ENCODE measurements at places on chromosomes 6 and 20.
A peak's percentile ranks its signal among the peaks of the same experiment; 100 is the strongest.

- DNase-seq, result no peak
These were observed 1229.5 kb upstream of the MAP3K7 start for GRCh38 chr6:91816335-91816734.

GRCh38 chr6:84258866-84259265, 31.4 kb upstream of the CEP162 start:
- no peak for DNase-seq

GRCh38 chr20:35257175-35257909, 20.6 kb downstream of the MMP24OS start:
- no peak for DNase-seq

DNA sequence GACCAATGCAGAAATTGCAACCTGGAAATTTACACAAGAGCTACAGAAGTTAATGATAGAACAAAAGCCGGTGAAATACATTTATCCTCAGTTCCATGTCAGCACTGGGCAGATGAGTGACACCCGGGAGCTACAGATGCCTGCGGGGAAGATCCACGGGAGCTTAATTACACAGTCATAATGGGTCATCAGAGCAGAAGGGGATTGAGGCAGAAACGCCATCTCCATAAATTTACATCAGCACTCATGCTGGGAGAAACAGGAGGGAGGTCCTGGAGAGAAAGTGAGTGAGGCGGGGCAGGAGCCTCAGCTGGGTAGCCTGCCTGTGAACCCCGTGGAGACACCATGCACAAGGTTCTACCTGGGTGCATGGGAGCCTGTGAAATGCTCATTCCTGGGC, 37.6 kb upstream of the CST7 start:
- no peak for DNase-seq

DNA sequence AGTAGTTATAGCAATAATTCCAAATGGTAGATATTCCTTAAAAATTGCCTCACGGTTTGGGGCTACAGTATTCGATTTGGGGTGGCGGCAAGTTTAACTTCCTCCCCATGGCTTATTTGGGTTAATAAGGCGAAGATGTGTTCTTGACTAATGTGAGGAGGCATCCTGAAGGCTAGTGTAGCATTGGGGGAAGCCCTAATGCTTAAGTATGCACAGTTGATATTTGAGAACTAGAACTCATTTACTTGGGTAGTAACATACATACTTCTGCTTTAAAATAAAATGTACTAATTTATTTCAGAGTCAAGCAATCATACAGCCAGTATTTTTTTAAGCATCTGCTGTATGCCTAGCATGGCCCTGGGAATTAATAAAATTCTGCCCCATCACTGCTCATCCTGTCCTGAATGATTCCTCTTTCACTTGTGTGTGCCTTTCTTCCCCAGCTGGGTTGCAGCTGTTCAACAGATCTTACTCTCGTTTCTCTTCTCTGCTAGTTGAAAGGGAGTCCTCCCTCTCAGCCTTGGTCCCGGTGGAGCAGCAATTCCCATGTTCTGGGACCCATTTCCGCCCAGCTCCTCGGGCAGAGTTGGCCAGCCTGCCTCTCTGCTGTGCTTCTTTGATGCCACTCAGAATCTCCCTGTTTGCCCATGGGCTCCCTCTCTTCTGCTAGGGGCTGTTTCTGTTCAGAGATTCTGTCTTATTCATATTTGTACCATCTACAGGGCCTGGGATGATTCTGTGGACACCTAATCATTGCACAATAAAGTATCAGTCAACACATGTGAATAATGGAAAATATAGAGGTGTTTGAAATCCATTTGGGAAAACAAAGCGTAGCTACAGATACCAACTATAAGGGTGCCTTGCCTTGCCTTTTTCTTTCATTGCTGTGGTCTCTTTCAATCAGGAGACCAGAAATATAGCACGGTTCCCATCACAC, 104.8 kb downstream of the ARID1B start:
- no peak for DNase-seq

DNA sequence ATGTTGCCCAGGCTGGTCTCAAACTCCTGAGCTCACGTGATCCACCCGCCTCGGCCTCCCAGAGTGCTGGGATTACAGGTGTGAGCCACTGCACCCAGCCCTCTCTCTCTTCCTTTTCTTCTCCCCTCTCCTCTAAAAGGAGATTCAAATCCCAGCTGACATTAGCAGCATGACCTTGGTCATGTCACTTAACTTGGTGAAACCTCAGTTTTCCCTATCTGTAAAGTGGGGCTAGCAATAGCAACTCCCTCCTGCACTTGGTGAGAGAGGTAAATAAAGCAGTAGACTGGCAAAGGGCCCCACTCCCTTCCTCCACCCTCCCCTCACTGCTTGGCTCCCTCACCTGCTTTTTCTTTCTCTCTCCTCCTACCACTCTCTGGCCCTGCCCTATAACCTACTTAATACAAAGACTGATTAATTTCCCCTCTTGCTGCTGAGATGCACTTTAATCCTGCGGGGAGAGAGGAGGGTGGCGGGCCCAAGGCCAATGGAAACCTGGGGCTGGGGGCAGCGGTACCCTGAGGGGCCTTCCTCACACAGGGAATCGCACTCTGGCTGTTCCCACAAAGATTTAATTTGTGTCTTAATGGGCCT, 54.2 kb upstream of the ZFAND3 start:
- DNase-seq, result no peak

GRCh38 chr6:31627690-31628287, 7.3 kb downstream of the PRRC2A start:
- no peak for DNase-seq

- no peak for DNase-seq
These were observed 19.5 kb downstream of the TFEB start for GRCh38 chr6:41715795-41716515.

- DNase-seq, result no peak
These were observed 3.0 kb upstream of the TGM2 start for GRCh38 chr20:38167851-38168760.

- peak; percentile 63 for DNase-seq
These were observed 69.9 kb upstream of the DDR1 start for GRCh38 chr6:30814146-30815040.

GRCh38 chr6:63236398-63236817, 25.1 kb downstream of the FKBP1C start:
- no peak for DNase-seq

DNA sequence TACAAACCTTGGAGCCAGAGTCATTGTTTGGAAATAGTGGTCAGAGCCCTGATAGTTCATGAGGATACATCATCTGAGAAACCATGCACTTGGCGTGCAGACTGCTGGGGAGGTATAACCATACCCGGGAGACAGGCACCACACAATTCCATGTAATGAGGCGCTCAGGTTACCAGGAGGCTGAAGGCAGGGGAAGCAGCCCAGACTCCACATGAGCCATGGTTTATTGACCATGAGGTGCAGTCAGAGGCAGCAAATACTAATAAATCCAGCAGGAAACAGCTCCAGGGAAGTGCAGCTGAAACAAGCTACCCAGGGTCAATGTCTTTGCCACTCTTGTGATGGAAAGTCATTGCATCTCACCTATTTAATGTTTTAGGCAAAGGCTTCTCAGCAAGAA, 156.0 kb downstream of the TBC1D7 start:
- no peak for DNase-seq

DNA sequence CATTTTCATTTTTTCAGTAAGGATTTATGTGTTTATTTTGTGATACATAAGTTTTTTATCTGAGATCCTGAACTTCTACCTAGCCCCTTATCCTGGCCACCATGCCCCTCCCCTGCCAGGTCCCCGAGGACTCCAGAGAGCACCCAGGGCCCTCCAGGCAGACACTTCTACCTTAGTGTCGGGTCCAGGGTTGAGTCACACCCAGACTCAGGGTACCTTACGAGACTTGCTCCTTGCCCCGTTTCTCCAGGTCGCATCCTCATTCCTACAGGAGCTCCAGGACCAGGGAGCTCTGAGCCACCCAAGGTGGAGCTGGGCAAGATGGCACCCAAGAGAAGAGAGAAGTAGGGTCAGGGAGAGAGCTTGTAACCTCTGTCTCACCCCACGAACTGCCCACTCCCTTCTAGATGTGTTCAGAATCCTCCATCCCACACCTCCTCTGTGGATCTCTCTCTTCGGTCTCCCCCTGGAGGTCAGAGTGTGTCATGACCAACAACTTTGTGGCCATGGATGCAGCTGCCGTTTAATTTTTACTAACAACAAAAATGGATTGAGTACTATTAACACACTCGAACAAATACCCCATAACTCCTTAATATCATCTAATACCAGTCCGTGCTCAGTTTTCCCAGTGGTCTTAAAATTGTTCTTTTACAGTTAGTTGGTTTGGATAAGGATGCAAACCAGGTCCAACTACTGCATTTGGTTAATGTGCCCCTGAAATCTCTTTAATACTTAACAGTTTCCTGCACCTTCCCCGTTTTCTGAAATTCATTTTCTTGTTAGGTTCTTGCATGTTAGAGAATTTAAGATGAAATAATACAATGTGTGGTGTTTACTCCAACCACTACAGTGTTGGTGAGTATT, 130.6 kb upstream of the INSM1 start:
- DNase-seq, result peak; percentile 5

- no peak for DNase-seq
These were observed 19.4 kb downstream of the TMEM200A start for GRCh38 chr6:130385064-130385695.

- no peak for DNase-seq
These were observed 61.6 kb downstream of the PSMG4 start for GRCh38 chr6:3320238-3320811.

GRCh38 chr6:2749969-2750600, 637 bp downstream of the MYLK4 start:
- DNase-seq, result peak; percentile 70

GRCh38 chr20:9400171-9401025, 114.0 kb upstream of the LAMP5 start:
- no peak for DNase-seq

GRCh38 chr6:47804821-47805220, 23.0 kb downstream of the OPN5 start:
- DNase-seq, result no peak

GRCh38 chr6:90722648-90723047, 135.8 kb upstream of the MAP3K7 start:
- no peak for DNase-seq

DNA sequence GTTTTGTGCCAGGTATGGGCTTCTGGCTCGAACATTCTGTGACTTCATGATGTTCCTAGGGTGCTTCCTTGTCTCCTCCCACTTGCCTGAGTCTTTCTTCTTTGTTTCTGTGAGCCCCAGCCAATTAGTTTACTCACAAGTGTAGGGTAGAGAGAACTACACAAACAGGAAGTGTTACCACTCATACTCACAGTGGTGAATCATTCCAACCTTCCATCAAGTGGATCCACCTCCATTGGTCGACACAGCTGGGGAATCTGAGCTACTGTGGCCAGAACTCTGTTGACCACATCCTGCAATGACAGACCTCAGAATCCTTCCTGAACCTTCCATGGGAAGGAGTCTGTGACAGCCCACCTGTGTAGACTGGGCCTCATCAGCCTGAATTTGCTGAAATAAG, 76.8 kb downstream of the UNC5CL start:
- DNase-seq, result no peak

Data from naive thymus-derived CD4-positive, alpha-beta T cell (primary cell).